ENCODE measurements at places on chromosomes 13 and 19. TPM values are rescaled to one million over a fixed set of nuclear protein-coding genes. Genes with fewer than 3 reads are reported as not detected.

LILRB2 gene
- total RNA-seq: not detected

ATP4A gene
- not detected for total RNA-seq

NCCRP1 gene
- 1.4 TPM for total RNA-seq

BRD4 gene
- 8.2 TPM for total RNA-seq

PTGIR gene
- total RNA-seq: 22.6 TPM

PSG3 gene
- 0.96 TPM for total RNA-seq

All from umbilical cord (tissue), 2 donors.